Fibroblast of mammary gland (primary cell): ENCODE measurements at places on chromosomes 12 and 14.

GRCh38 chr12:92847368-92847767 lies 81.7 kb downstream of the EEA1 start:
- DNase-seq: peak; percentile 20

- DNase-seq: peak; percentile 89
These were observed 150.4 kb upstream of the FAR2 start for GRCh38 chr12:28998662-28999120.

- DNase-seq: peak; percentile 55
These were observed 49.8 kb downstream of the NTS start for GRCh38 chr12:85923767-85924331.

DNA sequence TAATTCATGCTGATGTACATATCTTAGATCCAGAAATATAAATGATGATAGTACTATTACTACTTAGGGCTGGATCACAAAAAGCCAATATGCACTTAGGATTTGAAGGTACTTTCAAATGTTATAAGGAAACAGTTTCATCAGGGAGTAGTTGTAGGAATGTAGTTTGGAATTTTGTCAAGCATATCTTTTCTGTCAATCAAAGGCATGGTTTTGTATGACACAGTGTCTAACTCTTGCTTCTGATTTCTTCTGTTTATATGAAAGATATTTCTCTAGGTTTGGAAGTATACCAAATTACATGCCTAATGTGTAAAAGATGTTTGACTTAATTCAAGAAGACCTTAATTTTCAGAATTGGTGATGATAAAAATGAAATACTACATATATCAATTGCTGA lies 135.7 kb downstream of the RAD51B start:
- DNase-seq: no peak

GRCh38 chr12:108731866-108732461 lies 646 bp upstream of the CORO1C start:
- DNase-seq: peak; percentile 96

- DNase-seq: no peak
These were observed 59.5 kb downstream of the GALNT8 start for GRCh38 chr12:4779749-4780148.

DNA sequence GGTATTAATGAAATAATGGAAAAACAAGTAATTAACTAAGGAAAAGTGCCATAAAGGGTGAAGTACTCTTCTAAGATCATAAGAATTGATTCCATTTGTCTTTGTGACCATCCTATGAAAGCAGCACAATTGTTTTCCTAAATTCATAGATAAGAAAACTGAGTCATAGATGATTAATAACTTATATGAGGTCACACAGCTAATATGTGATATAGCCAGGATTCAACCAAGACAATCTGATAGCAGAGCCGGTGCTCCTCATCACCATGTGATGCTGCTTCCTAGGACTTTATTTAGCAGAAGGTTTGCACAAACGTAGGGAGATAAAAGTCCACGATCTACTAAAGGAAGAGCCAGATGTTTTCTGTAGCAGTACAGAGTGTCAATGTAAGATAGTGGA lies 181.5 kb upstream of the SYT1 start:
- no peak for DNase-seq

GRCh38 chr12:509500-509899 lies 49.8 kb downstream of the B4GALNT3 start:
- DNase-seq: no peak

DNA sequence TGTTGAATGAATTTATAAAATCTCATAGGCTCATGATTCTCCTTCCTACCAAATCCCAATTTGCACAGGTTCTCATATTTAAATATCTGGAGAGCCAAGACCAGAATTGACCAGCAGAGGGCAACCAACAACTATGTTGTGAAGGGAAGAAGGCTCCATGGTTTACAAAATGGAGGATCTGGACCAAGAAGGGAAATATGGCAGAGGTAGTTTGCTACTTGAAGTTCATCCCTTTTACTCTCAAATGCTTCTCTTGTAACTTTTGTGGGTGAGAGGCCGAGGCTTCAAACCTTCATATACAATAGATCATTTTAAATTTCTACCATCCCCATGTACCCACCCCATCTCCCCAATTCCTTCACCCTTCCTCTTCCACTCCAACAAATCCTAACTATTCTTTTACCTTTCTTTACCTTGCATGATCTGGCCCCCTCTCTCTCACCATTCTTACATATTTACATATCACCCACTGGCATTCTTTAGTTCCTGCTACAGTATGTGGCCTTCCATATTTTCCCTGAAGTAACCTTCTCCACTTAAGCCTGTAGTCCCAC lies 3.8 kb upstream of the SMARCC2 start:
- peak; percentile 88 for DNase-seq

GRCh38 chr14:106585692-106586091 lies 1059.3 kb downstream of the TMEM121 start:
- DNase-seq: no peak

DNA sequence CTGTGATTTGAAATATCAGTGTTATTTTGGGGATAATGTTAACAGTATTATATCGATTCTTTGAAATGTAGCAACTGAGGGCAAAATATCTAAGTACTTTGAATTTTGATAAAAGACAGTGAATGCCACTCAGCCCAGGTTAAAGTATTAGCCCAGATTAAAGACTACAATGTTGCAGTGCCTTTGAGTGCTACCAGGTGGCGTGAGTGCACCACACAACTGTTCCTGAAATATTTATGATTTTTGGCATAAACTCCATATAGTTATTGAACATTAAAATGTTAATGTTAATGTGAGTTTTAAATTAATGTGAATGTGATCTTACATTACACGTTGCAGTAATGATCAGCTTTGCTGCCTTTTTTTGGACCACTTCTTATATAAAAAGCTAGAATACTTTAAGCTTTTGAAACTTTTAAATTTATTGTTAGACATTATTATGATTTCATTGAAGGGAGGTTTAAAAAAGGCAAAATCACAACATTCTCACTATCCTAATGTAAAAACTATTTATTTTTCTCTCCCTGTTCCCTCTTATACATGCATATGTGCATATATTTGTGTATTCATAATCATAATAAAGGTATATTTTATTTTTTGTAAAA lies 22.5 kb downstream of the MRPS35 start:
- peak; percentile 55 for DNase-seq

GRCh38 chr14:54312166-54312801 lies 84.5 kb upstream of the CDKN3 start:
- DNase-seq: peak; percentile 83

DNA sequence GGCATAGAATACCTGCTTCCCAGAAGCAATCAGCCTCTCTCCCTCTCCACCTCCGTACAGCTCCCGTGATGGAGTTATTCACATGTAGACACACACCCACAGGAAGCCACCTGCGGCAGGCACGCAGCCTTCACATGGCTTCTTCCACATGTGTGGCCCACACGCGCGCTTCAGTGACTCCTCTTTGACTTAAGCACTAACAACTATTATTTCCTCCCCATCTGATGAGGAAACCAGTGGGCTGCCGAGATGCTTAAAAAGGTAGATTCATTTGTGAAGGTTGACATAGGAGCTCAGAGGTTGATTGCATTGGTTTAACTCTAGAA lies 69.3 kb downstream of the PRMT8 start:
- no peak for DNase-seq

DNA sequence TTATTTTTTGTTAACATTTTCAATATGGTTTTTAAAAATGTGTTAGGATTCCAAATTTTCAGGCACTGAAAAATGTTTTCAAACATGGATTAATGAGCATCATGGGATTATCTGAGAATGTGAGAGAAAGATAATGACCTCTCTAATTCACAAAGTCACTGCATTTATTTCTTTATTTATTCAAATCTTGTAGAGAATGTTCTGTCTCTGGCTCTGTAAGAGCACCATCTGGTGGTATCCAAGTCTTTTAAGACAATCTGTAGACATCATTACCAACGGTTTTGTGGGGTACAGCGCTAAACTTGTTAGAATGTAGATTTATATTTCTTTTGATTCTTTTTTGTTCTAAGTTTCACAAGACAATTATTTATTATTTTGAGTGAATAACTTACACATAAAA lies 956.0 kb upstream of the NOVA1 start:
- DNase-seq: peak; percentile 26

GRCh38 chr14:68820119-68820518 lies 27.3 kb upstream of the ZFP36L1 start:
- DNase-seq: no peak

GRCh38 chr12:116948298-116948697 lies 37.5 kb downstream of the FBXW8 start:
- no peak for DNase-seq

DNA sequence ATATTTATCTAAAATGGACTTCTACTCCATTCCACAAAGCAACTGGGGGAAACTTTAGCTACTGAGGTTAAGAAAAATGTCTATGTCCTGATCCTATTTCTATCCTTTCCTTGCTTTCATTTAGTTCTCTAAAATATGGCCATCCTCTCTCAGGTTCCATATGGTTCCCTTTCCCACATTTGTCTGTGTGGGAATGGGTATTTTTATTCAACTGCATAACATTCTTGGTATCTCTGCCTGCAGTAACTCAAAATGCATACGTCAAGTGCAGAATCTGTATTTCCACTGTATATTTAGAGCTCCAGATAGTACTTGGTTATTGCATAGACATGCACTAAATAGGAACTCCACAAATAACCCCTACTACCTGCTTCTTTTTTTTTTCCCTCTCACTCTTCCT lies 130.6 kb upstream of the BTG1 start:
- DNase-seq: no peak

DNA sequence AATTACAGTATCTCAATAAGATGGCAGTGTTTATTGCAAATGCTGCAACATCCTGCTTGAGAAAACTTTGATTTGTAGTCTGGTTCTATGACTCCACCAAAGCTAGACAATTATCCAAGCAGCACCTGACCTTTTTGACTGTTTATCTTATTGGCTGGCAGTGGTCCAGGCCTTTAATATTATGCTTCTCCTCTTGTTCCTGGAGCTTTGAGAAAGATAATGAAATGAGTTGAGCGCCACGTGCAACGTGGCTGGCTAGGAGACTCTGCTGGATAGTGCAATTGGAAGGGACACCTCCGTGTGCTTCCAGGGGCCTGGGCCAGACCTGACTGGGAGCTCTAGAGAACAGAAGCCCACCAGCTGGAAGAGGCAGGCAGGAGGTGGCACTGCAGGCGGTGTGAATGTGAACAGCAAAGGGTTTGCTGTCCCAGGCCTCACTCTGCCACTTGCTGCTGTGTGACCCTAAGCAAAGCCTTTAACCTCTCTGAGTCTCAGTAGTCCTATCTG lies 349.3 kb downstream of the CACNA1C start:
- DNase-seq: no peak

- no peak for DNase-seq
These were observed 73.9 kb downstream of the EP400 start for GRCh38 chr12:132023658-132024057.

GRCh38 chr14:63760014-63760413 lies 32.1 kb upstream of the SGPP1 start:
- DNase-seq: no peak

DNA sequence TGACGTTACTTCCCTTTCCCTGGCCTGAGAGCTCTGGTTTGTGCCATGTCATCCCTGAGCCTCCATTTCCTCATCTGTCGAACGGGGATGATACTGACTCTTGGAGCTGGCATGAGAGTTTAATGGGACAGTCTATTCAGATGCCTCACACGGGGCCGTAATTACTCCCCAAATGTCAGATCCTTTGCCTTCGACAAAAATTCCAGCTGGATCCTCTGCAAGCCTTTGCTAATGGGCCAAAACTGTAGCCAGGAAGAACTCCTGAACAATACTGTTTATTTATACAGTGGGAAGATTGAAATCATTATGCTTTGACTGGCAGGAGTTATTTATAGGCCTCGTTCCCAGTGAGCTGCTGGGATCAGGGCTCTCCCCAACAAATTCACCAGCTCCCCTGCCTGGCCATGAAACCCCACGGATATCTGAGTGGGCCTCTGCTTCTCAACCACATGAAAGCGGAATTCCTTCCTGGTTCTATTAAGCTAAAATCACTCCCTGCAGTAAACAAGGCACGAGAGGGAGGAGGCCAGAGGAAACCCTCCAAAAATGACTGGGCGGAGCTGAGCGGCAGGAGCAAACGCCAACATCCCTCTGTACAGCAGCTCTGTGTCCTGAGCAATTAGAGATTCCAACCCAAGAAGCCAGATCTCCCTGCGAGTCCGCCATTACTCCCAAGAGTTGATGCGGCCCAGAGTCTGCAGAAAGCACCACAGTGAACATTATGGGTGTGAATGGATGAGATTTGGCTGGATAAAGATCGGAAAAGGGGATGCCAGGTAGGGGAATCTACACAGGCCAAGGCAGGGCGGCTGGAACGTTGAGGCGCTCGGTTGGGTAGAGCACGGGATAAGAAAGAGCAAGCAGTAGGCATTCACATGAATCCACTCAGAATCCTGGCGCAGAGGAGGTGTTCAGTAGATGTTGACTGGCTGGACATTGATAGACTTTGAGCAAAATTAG lies 326.1 kb downstream of the BCL11B start:
- DNase-seq: no peak

DNA sequence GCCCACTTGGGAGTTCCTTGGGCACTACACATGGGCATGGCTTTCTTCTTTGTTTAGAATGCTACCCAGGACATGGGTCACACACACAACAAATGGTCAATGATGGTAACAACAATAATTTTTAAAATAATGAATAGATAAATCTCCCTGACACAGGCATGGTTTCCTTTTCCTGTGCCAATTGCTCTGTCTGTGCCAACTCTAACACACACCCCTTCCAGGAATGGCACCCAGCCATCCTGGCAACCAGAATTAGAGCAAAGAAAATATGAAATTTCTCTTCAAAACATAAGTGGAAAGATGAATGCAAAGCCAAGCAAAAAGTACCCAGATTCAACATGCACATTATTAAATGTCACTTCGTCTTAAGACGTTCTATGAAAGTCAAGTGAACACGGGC lies 104.9 kb upstream of the SOX5 start:
- DNase-seq: no peak

DNA sequence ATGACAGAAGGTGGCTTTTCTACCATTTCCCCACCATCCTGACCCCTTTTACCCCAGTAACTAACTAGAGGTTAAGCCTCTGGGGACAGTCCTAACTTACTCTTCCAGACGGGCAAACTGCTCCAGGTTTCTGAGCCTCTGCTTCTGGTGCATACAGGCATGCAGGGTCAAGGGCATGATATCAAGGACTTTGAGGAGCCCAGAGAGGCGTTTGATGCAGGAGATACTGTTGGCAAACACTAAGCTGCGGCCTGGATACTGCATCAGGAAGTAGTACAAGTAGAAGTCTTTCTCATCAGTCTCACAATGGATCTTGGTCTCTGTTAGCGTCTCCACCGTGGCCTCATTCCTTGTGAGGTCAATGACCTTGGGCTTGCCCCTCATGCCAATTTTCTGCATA lies 21.0 kb downstream of the DDX24 start:
- DNase-seq: no peak

- DNase-seq: no peak
These were observed 390 bp downstream of the BRAP start for GRCh38 chr12:111685322-111685810.

- peak; percentile 44 for DNase-seq
These were observed 61.4 kb downstream of the VWF start for GRCh38 chr12:6062757-6063735.

DNA sequence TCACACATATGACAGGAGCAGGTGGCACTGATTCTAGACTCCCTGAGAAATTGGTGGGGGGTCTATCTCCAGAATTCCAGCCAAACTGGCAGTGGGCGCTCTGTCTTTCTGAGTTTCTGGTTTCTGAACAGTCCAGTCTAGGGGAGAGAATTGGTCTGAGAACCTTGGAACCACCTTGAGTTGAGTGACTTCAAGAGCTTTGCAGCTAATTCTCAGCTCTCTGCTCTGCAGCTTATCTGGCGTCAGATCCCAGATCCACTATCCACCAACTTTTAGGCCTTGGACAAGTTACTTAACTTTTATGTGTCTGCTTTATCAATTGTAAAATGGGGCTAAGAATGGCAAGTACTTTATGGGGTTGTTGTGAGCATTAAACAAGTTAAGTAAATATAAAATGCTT lies 1.7 kb upstream of the KRT76 start:
- no peak for DNase-seq
